Liver (tissue), 10 donors: ENCODE measurements at places on chromosomes 1 and 21.

- no peaks in the 10 kb centered on the region for H3K27me3 ChIP-seq
- H3K36me3 ChIP-seq: no peaks in the 10 kb centered on the region
- peaks cover 31% of the 10 kb centered on the region for H3K4me1 ChIP-seq
- DNase-seq: peak; percentile 43
- peak overlapping the region; percentile 88 for H3K27ac ChIP-seq
Observed at GRCh38 chr1:58971629-58972140, 187.8 kb upstream of the JUN start.

DNA sequence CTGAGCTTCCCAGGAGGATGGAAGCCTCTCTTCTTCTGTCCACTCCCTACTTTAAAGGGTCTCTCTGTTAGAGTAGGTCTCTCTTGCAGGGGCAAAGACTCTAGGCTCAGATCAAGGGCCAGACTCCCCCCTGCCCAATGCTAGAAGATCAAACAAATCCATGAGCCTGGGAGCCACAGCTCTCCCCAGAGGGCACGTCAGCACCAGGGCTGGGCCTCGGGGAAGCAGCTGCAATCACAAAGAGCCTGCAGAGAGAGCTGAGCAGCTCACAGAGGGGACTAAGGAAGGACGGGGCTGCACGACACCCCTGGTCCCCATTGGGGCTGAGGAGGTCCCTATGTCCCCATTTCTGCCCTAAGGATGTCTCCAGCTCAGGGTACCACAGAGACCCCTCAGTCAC is 3.9 kb downstream of the CNTN2 start:
- no peak overlapping the region for H3K4me3 ChIP-seq
- H3K27ac ChIP-seq: no peak overlapping the region
- DNase-seq: no peak

GRCh38 chr1:57474137-57474750 is 50.4 kb upstream of the DAB1 start:
- no peaks in the 10 kb centered on the region for H3K36me3 ChIP-seq
- no peak for DNase-seq
- H3K27ac ChIP-seq: no peak overlapping the region
- no peaks in the 10 kb centered on the region for H3K27me3 ChIP-seq

DNA sequence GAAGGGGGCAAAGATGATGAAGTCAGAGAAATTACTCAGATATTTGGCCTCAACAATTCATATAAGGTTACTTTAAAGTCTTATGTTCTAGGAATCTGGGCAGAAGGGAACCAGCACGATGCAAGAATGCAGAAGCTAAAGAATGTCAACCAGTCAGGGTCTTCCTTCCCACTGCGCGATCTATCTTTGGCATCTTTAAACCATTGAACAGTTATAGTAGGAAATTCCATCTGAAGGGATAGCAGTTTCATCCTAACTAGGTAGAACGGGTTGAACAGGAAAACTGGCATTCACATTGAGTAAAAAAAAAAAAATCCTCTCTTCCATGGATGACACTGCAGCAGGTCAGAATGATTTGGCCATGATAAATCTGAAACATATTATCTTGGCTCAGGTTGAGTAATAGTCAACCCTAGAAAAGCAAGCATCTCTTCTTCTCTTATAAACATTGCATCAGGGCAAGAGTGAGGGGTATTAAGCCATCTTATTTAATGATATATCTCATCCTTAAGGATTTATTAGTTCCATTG is 6.3 kb downstream of the CRCT1 start:
- H3K27ac ChIP-seq: no peak overlapping the region
- H3K36me3 ChIP-seq: no peaks in the 10 kb centered on the region
- DNase-seq: no peak
- H3K4me3 ChIP-seq: no peak overlapping the region
- H3K4me1 ChIP-seq: peaks cover 3% of the 10 kb centered on the region

- DNase-seq: no peak
- H3K4me3 ChIP-seq: no peak overlapping the region
- no peak overlapping the region for H3K27ac ChIP-seq
- H3K4me1 ChIP-seq: no peaks in the 10 kb centered on the region
- H3K36me3 ChIP-seq: no peaks in the 10 kb centered on the region
- H3K27me3 ChIP-seq: no peaks in the 10 kb centered on the region
Observed at GRCh38 chr1:208841436-208841835, 597.3 kb upstream of the PLXNA2 start.

- no peak overlapping the region for H3K4me3 ChIP-seq
- H3K27me3 ChIP-seq: no peaks in the 10 kb centered on the region
- H3K27ac ChIP-seq: no peak overlapping the region
- H3K4me1 ChIP-seq: peaks cover 5% of the 10 kb centered on the region
- no peak for DNase-seq
- H3K36me3 ChIP-seq: no peaks in the 10 kb centered on the region
Observed at GRCh38 chr1:181097242-181097641, 8.7 kb downstream of the IER5 start.
